ENCODE measurements at places on chromosomes 1 and 21.

DNA sequence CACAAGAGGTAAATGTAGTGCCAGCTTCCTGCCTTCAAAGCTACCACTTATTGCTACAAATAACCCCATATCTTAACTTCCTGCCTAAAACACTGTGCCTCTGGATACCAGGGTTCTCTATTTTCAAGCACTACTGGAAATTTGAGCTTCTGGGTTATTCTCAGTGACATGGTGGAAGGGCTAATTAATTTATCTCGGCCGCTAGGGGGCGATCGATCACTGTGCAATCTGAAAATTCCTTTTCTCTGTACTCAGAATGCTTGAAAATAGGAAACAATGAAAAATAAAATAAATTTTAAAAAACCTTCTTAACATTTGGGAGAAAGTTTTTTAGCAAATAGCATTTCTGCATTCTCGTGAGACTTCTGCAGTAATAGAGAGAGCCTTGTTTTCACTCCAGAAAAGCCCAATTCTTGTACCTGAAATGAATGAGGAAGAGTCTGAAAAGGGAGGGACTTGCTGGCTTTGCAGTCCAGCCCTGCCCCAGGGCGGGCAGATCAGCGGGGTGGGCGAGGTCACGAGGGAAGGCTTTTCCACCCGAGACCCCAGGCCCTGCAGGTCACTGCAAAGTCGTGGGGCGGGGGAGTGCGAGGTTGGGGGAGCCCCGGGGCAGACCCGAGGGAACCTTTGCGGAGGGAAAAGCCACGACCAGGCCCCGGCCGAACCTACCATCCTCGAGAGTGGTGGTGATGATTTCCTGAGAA, 276.7 kb downstream of the PCP4 start:
- DNase-seq: peak; percentile 43

GRCh38 chr1:67051196-67051595, 2.8 kb downstream of the SLC35D1 start:
- DNase-seq: no peak

DNA sequence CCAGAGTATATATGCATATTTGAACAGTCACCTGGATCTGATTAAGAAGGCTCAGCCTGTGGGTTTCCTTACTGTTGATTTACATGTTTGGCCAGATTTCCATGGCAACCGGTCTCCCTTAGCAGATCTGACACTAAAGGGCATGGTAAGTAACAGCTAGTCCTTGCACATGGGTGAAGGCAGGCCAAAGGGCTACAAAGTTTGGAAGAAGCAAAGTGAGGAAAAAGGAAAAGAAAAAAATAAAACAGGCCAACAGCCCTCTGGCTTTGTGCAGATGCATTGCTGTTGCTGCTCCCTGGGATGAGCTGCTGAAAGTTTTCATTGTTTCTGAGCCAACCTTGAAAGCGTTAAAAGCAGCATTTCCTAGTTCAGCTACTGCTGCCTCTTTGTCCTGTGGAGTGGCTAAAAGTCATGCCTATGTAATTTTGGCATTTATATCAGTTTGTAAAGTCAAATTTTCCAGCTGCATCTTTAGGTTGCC, 176.5 kb upstream of the HOOK1 start:
- no peak for DNase-seq

DNA sequence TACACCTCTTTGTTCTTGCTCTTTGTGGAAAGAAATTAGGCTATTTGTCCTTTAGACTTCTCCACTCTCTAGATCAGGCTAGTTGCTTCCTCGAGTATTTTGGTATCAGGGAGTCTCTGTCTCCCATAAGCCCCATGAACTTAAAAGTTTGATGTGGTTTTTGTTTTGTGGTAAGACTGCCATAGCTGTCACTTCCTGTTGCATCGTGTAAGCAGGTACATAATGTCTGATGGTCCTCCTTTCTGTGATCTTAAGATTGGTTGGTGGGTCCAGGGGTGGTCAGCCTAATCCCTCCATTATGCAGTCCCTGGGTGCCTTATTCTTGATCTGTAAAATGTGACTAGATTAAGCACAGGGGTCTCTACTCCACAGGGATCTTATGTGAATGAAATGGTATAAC, 23.1 kb downstream of the CD53 start:
- no peak for DNase-seq

GRCh38 chr1:244732851-244733450, 80.0 kb downstream of the DESI2 start:
- DNase-seq: no peak

DNA sequence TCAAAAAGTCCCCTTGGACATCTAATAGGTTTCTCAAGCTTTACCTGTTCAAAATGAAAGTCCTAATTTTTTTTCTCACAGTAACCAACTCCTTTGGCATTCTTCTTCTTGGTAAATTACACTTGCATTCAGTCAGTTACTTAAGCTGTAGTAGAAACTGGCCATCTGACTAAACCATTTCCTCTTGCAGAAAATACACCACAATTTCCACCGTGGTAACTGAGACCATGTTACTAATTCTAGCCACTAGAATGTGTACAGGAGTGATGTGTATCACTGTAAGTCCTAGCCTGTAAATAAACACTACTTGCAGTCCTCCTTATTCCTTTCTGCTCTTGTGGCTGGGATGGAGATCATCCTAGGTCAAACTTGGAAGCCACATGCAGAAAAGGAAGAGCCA, 965.4 kb upstream of the TMPRSS15 start:
- no peak for DNase-seq

DNA sequence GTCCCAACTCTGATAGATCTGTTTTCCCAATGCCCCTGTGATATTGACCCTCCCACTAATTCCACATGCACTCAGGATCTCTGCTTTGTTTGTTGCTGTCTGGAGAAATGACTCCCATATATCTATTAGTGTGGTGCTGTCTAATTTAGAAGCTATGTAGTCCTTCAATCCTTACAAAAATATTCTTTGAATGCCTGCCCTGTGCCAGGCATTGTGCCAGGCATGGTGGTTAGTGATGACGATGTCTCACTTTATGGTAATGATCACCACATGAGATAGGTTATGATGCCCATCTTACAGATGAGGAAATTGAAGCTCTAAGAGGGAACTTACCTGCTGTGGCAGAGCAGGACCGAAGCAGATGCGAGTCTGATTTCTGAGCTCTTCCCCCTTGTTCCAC, 12.9 kb downstream of the MYOG start:
- no peak for DNase-seq

GRCh38 chr21:45126983-45127382, 52.6 kb downstream of the ADARB1 start:
- no peak for DNase-seq

- no peak for DNase-seq
Observed at GRCh38 chr1:212607913-212608391, 609 bp upstream of the ATF3 start.

DNA sequence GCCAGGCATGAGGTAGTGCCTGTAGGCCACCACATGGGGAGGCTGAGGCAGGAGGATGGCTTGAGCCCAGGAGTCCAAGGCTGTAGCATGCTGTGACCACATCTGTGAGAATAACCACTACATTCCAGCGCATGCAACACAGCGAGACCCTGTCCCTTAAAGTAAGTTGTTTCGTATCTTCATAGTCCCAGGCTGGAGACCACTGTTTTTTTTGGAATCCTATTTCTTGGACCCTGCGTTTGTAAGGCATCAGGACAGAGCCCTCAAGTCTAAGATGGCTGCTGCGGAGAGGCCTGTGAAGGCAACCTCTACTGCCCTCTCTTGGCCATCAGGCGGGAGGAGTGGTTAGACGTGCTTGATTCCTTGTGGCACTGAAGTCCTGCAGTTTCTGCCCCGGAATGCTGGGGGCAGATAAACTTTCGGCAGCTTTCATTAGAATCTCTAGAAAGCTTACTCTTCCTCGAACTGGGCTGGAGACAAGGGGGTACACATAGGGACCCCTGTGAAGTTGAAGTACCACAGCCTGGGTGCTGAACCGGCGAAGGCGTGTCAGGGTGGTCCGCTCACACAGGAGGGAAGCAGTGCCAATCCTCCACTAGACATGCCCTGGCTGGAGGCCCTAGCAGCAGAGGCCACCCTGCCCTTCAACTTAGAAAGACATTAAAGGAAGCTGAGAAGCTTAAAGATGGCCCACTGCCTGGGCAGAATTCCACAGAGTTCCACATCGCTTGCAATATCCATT, 36.6 kb downstream of the RABIF start:
- DNase-seq: peak; percentile 46

DNA sequence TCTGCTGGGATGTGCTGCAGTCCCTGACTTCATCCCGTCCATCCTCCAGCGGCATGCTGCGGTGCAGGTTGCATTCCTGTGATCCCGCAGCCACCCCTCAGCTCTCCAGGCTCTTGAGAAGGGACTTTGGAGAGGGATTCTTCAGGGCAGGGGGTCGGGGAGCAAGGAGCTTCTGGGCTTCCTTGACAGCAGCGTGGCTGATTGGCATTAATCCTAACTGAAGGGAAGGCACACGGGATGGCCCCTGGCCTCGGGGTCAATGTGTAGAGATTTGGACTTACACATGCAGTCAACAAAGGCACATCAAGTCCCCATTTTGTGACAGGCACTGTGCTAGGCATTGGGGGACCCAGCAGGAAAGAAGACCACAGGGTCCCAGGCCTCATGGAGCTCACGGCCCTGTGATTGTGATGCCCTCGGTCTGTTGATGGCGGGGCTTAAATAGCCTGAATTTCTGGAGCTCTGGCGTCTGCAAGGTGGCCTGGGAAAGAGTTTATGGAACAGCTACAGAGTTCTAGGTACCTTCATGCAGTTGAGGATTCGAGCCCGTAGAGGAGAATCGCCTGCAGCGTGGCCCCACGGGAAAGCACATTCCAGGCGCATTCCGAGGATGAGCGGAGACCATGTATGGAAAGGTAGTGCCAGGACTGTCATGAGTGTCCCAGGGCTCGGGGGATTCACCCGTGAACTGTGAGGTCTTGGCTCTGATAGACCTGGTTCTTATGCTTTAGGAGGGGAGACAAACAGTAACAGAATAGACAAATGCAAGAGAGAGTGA, 20.1 kb downstream of the PSEN2 start:
- DNase-seq: no peak

- DNase-seq: peak; percentile 32
Observed at GRCh38 chr1:71080230-71080738, 551 bp downstream of the ZRANB2 start.

DNA sequence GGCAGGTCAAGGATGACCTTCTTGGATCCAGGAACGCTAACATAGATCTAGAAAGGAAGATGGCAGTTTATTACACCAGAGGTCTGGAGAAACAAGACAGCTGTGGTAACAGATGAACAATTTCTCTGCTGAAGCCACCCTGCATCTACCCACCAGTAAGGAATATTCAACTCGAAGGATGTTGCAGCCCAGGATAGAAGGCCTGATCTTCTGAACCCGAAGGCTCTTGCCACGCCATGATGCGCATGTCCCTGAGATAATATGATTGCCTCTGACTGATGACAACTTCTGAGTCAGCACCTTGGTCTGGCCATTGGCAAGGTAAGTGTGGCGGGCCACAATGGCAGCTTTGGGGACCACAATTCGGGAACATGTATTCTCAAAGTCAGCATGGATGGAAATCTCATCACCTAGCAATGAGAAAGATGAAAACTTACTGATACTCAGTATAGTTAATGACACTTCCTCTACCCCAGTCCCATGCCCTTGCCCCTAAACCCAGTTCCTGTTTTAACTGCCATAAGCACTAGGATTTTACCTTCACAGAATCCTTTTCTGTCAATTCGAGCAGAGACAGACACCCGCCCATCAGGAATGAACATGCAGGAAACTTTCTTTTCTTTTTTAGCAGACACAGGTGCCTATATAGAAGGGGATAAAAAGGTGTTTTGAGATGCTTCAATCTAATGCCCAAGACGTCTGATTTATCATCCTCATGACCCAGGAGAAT, 1.8 kb downstream of the TXNIP start:
- no peak for DNase-seq

DNA sequence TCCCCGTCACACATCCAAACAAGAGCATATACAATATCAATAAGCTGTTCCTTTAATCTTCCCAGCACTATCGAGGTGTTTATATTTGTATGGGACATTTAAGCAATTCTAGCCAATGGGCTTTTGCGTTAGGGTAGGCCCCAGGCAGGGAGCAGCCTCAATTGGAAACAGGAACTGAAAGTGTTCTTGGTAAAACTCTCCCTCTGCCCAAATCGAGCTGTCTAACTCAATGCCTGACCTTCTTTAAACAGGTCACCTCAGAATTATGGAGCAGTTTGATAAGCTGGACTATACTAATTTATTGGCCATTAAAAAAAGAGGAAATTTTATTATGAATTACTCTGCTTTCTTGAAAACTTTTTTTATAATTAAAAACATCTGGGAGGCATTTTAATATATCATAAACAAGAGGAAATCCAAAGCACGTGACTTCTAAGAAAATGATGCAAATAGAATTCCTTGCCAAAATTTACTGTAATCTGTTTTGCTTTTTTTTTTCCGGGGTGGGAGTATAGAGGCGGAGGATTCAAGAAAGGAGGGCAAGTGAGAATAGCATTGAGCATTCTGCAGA, 498.1 kb downstream of the LMO4 start:
- peak; percentile 26 for DNase-seq

DNA sequence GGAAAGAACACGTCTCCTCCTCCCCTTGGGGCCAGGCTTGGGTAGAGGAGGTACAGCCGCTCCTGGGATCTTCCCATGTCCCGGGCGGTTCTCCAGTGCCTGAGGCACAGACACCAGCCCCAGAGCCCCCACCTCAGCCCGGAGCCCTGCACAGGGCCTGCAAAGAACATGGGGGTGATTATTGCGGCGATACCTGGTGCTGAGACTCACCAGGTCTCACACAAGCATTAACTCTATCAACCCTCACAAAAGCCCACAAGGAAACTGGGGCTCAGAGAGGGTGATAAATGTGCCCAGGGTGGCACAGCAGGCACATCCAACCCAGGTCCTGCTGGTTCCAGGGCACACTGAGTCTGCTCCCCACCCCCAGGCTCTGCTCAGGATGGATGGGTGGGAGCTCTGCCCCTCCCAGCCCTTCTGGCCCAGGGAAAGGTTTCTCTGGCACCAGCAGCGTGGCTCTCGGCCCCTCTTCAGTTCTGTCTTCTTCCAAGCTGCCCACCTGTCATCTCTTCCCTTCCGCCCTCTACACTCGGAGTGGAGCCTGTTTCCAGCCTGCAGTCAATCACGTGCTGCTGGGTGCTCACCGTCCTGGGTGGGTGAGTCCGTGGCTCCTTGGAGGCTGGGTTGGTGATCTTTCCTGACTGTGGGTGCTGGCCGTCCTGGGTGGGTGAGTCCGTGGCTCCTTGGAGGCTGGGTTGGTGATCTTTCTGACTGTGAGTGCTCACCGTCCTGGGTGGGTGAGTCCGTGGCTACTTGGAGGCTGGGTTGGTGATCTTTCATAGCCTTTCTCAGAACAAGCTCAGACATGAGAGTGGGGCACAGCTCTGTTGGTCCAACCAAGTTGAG, 53.6 kb upstream of the AJAP1 start:
- no peak for DNase-seq

DNA sequence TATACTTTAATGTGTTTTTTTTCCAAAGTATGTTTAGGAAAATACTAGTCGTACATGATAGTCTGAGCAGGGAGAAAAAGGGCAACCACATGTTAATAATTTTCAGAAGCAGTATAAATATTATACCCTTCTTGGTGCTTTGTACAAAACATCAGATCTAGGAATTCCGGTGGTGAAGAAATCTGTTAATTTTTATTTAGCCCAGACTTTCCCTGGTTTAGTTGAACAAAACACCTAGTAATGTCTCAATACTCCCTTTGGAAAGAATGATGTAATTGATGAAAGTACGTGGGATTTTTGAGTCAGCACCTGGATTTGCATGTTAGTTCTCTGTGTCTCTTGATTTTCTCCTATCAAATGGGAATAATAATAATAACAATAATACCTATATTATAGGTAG, 38.4 kb upstream of the KCNK2 start:
- DNase-seq: no peak

GRCh38 chr1:32786856-32787255, 30.3 kb downstream of the YARS1 start:
- no peak for DNase-seq

- DNase-seq: no peak
Observed at GRCh38 chr1:119000371-119001180, 12.4 kb upstream of the TBX15 start.

Measured in colonic mucosa (tissue), 4 donors.